ENCODE measurements at places on chromosomes 12 and 14.
A peak's percentile ranks its signal among the peaks of the same experiment; 100 is the strongest.

GRCh38 chr12:71455028-71455737 is 15.6 kb downstream of the LGR5 start:
- DNase-seq: no peak

DNA sequence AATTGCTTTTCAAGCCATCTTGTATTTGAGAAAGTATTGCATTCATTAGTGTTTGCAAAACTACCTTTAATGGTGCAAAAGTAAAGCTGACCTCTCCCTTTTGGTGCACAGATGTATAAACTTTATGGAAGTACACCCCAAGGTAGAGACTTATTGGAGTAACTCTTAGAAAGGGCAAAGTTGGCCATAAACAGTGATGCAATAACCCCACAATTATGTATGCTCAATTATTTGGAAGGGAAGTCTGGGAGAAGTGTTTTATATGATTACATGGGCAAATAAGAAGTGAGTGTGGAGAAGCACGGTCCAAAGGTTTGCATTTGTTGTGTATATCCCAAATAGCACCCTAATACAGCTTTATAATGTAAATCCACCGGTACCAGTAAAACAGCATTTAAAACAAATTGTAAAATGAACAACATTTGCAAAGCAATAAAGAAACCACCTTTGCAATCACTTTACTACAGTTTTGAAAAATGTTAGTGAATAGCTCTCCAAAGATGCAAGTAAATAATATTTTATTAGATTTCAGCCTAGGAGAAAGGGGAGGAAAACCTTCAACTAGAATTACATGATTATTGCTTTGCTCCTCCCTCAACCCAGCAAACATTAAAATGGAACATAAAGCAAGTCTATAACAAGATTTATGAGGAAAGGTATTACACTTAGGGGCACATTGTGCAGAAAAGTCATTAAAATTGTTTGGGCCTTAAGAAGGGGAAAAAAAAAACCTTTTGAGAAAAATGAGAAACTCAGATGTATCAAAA is 70.5 kb downstream of the HMGA2 start:
- no peak for DNase-seq

DNA sequence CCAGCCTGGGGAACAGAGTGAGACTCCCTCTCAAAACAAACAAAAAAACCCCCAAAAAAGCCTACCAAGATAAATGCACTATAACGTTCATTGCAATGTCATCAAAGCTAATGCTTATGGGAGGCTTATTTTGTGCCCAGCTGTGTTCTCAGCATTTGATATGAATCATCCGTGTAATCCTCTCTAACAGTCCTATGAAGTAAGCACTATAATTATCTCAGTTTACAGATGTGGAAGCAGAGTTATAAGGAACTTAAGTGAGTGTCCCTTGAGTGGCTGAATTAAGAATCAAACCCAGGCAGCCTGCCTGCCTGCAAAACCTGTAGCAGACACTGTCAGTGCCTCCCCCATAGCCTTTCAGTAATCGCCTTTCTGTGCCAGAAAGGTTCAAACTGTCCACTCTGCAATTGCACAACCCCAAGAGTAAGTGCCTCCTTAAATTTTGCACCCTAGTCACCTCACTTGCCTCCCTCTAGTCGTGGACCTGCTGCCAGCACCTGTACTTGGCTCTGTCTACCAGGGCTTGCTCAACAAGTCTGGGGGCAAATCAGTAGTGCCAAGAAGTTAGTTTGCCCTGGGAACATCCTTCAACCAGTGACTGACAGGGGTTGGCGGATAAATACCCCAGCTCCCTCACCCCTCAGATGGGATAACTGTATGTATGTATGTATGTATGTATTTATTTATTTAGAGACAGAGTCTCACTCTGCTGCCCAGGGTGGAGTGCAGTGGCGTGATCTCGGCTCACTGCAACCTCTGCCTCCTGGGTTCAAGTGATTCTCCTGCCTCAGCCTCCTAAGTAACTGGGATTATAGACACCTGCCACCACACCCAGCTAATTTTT is 23.8 kb upstream of the PPP1CC start:
- DNase-seq: no peak

DNA sequence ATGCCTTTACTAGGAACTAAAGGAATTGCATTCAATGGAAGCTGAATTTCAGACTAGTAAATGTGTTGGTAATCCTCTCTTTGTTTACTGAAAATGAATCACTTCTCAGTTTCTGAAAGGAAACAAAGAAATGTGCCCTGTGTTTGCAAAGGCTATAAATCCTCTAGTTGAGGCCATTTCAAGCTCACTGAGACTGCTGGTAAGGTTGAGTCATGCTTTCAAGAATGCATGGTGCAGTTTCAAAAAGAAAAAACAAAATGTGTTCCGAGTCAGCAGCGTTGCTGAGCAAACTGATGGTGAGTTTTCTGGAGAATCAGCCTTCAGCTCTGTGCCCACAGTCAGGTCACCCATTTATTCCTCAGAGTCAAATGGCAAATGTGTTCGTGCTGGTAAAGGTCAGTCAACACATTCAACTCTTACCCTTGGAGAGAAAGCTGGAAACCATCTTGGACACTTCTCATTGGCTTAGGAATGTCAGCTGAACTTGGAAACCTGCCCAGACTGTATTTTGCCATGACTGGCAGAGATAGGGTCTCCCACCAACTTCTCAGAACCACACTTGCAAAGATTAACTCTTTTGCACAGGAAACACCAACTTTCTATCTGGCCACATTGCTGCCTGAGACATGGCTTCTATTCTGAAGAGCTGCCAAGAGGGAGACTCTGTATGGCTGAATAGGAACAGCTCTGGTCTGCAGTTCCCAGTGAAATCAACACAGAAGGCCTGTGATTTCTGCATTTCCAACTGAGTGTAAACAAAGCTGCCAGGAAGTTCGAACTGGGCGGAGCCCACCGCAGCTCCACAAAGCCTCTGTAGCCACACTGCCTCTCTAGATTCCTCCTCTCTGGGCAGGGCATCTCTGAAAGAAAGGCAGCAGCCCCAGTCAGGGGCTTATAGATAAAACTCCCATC is 484.4 kb downstream of the ATP23 start:
- DNase-seq: no peak

GRCh38 chr12:20653871-20654270 is 41.3 kb upstream of the SLCO1C1 start:
- no peak for DNase-seq

- no peak for DNase-seq
Measured at GRCh38 chr12:85874031-85874461, at the start of gene NTS. Gene NTS, plus strand, starts transcription at chr12:85874295. Its CDS starts 109 bp downstream, at chr12:85874404.

DNA sequence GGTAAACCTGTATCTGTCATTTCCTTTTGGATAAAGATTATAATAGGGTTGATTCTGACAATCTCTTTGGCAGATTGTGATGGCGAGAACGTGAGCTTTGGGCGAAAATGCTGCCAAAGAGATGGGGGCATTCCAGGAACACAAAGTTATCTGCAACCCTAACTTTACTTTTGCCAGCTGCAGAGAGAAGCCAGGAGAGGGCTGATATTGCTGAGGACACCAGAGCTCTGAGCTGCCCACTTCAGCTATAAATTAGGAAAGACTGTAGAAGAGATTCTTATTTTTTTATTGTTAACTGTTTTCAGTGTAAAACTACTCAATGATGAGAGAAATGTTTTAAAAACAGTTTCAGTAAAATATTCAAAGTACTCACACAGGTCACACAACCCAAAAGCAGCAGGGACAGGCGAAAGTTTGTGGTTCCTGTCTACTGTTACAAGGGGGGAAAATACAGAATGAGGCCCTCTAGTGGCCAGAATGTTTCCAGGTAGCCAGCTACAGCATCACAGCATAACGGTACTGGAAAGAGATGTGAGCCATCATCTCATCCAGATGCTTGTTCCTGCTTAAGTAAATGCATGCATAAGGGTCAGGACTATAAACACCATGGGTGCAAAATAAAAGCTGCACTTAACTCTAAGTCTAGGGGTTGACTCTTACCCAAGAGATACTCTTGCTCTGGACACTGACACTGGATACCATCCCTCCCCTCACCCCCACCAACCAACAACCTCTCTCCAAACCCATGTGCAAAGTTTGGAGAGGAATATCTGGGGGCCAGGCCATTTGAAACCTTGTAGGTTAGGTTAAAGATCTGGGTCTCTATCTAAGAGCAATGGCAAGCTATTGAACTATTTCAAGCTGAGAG is 498.4 kb downstream of the RMST start:
- DNase-seq: peak; percentile 9

DNA sequence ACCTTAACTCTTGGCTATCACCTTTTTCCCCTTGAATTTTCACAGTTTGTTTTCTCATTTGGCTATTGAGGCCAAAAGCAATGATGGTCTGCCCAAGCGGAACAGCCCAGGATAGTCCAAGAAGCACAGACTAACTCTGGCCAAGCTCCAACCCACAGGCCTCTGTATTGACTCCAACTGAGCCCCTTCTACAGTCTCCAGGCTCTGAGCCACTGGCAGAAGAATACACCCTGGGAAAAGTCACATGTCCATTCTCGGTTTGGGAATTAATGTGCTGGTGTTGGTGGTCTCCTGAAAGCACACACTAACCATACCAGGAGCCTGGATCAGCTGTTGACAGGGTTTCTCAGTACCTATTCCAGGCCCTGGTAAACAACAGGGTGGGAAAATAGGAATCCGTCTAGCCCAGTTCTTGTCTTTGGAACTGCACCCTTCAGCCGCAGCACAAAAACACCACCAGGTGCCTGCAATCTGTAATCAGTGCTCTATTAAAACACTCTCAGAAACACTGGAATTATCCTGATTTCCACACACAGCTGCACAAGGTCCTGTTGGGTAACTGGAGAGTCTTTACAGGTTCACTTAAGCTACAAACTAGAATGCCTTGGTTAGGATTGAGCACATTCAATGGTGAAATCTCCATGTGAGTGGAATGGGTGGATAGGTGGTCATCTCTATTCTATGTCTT is 63.6 kb downstream of the STXBP6 start:
- no peak for DNase-seq

GRCh38 chr14:99774556-99775307 is 18.5 kb upstream of the EML1 start:
- no peak for DNase-seq

- no peak for DNase-seq
Measured at GRCh38 chr12:537772-538171, 78.0 kb downstream of the B4GALNT3 start.

DNA sequence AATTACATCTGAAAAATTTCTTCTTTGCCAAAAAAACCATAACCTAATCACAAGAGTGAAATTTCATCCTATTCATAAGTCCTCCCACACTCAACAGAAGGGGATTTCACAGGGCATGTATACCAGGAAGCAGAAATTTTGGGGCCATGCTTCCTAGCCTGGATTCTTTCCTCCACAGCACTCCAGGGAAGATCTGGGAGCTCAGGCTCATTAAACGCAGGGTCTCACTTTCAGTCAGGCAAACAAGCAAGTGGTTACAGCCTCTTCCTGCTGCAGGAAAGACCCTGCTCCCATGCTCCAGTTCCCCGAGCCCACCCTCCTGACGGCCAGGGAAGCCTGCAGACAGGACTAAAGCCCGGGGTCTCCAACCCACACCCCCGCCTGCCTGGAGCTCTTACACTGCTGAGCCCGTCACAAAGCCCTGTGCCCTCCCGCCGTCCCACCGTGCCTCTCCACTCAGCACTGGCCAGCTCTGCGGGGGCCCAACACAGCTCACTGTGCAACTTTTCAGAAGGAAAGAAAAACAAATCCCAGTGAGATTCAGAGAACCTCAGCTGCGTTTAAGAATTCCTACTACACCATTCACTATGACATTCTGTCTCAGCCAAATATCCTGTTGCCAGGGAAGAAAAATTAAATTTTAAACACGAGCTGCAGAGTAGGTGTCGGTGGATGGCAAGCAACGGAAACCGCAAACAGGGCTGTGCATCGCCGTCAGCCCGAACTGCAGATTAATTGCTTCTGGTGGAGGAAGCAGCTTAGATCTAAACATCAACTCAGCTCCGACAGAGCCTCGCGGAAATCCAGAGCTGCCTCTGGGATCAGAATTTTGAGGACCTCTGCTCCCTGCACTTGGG is 106.7 kb upstream of the SFSWAP start:
- peak; percentile 39 for DNase-seq

GRCh38 chr14:21093018-21093417 is 5.4 kb downstream of the ZNF219 start:
- no peak for DNase-seq

- DNase-seq: no peak
Measured at GRCh38 chr12:41287500-41288141, 99.5 kb downstream of the PDZRN4 start.

GRCh38 chr12:26108915-26109314 is 15.9 kb downstream of the BHLHE41 start:
- DNase-seq: no peak

GRCh38 chr12:83059107-83059506 is 372.4 kb downstream of the TMTC2 start:
- DNase-seq: no peak

DNA sequence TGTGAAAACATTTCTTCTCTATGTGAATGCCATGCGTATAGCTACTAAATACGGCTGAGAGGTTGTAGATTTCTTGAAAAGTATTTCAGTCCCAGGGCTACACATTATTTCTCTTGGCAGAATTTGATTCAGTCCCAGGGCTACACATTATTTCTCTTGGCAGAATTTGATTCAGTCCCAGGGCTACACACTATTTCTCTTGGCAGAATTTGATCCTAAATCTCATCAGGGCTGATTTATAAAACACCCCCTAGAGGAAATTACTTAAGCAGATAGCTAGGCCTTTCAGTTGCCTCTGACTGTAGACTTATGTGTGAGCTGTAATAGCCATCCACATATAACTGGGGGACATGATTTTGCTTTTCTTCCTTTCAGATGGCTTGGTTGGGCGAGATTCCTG is 50.4 kb downstream of the AK7 start:
- DNase-seq: no peak

DNA sequence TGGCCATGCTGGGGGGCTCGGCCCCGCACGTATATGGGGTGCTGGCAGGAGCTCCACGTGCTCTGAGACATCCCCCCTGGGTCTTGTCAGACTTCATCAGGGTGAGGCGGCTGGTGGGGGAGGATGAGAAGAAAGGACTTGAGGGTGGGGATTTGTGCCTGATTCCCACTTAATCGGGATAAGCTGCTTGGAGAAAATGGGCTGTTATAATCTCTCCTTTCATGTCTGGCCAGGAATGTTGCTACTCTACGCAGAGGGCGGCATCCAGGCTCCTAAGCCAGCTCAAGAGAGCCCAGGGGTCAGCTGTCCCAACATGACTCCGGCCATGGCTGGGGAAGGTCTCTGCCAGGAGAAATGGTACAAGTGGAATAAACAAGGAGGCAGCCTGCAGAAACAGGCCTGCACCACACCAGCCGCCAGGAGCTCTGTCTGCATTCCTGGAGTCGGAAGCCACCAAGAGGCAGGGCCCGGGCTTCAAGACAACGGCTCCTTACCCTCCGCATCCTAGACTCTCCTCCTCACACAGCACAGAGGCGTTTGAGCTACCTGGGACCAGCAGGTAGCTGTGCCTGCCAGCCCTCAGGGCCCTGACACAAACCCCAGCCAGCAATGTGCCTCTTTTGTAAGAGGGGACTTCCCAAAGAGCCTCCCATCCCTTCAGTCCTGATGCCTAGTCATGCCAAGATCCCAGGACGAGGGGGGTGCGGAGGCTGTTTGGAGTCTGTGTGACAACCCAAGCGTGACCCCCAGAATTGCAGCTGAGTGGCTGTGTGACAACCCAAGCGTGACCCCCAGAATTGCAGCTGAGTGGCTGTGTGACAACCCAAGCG is 195.8 kb upstream of the DIO3 start:
- DNase-seq: no peak
